ENCODE measurements at places on chromosomes 6 and 20.

- DNase-seq: no peak
Measured at GRCh38 chr6:67880939-67881705, 754.0 kb upstream of the ADGRB3 start.

DNA sequence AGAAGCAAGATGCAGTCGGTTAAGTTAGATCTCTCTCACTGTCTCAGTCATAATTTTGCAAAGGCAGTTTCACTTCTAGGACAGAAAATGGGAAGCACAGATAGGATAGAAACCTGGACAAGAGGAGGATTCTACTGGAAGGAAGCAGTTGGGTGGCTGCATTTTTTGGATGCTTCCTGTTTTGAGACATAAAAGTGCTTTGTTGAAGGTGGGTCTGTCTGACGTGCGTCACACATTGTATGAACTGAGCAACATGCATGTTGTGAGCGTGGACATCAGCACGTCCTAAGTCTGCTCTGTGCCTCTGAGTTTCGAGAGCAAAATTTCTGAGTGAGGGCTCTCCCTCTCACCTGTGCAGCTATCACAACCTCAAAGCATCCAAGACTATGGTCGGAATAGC is 68.7 kb upstream of the SNX9 start:
- DNase-seq: no peak

DNA sequence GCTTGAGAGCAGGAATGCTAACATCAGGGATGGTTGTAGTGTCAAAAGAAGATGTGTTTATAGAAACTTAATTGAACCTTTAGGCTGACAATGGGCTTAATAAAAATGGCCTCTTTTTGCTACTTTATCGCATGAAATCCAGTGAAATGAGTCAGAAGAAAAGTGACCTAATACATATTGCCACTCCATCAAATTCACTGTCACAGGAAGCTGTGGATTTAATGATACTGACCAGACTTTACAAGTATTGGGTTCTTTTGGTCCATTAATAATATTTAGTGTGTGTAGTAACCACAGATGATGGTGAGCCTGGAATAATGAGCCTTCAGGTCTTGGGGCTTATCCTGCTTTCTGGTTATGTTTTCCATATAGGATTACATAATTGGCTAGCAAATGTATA is 231.8 kb upstream of the GMDS start:
- no peak for DNase-seq

GRCh38 chr6:146876271-146877151 is 277.7 kb downstream of the ADGB start:
- no peak for DNase-seq

GRCh38 chr6:89243331-89243629 is 26.1 kb upstream of the GABRR1 start:
- no peak for DNase-seq

DNA sequence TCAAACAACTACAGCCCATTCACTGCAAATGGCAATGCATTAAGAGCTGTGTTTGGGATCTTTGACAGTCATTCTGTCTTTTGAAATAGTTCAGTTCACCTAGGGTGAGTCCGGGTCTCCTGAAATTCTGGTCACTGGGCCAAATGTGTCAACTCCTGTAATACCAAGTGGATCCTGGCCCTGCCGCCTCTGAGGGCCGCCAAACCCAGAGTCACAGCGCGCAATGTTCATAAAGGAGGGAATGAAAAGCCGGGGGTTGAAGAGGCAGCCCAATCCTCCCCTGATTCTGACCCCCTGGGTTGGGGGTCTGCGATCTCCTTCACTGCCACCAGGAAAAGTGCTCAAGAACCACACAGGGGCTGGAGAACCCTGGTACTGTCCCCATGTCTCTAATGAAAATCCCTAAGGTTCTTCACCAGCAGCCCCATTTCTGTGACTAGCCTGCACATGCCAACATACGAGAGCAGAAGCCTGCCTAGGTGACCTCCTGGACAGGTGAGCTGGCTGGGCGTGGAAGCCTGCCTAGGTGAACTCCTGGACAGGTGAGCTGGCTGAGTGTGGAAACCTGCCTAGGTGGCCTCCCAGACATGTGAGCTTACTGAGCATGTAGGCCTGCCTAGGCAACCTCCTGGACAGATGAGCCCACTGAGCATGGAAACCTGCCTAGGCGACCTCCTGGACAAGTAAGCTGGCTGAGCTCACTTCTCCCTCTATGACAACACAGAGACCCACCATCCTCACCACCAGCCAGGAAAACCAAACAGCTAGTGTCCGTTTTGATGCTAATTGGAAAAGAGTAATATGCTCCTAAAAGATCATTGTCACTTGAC is 16.1 kb upstream of the APMAP start:
- no peak for DNase-seq

- no peak for DNase-seq
Measured at GRCh38 chr6:15304337-15305042, 58.6 kb downstream of the JARID2 start.

- no peak for DNase-seq
Measured at GRCh38 chr6:97665446-97665845, 382.4 kb upstream of the MMS22L start.

GRCh38 chr6:138657065-138657425 is 116.5 kb upstream of the CCDC28A start:
- no peak for DNase-seq

DNA sequence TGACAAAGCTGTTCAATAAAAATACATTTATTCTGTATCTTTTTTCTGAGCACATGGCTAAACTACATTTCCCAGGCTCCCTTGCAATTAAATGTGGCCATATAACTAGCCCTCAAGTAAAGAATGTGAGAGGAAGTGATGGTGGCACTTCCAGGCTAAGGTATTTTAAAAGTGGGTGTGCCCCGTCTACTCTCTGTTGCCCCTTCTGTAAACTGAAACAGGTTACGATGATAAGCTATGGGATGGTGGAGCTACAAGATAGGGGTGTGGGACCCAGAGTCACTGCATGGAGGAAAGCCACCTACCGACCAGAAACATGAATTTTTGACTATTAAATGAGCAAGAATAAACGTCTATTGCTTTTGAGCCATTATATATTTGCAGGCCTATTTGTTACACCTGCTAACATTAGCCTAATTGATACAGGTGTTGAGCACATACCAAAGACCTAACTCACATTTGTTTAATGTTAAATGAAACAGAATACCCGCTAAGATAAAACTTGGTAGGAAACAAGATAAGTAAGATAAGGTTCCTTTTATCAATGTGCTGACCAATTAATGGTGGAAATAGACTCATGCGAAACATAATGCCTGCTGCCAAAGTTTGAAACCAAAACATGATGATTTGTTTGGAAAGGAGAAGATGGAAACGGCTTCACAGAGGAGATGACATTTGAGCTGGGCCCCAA is 3.1 kb downstream of the FYN start:
- DNase-seq: no peak

DNA sequence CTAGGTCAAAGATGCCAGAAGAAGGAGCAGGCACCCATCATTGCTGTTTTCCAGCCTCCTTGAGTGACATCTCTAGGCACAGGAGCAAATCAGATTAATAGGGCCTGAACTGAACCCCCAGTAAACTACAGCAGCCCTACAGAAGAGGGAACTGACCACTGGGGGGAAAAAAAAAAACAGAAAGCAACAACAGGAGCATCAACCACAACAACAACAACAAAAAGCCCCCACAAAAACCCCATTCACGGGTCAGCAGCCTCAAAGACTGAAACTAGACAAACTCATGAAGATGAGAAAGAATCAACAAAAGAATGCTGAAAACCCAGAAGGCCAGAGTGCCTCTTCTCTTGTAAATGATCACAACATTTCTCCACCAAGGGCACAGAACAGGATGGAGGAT is 537.4 kb upstream of the BTBD3 start:
- no peak for DNase-seq

- DNase-seq: no peak
Measured at GRCh38 chr6:15522427-15522826, 140.4 kb downstream of the DTNBP1 start.

GRCh38 chr20:22568872-22569344 is 15.5 kb downstream of the FOXA2 start:
- no peak for DNase-seq

GRCh38 chr6:113607821-113608545 is 249.2 kb upstream of the MARCKS start:
- no peak for DNase-seq

DNA sequence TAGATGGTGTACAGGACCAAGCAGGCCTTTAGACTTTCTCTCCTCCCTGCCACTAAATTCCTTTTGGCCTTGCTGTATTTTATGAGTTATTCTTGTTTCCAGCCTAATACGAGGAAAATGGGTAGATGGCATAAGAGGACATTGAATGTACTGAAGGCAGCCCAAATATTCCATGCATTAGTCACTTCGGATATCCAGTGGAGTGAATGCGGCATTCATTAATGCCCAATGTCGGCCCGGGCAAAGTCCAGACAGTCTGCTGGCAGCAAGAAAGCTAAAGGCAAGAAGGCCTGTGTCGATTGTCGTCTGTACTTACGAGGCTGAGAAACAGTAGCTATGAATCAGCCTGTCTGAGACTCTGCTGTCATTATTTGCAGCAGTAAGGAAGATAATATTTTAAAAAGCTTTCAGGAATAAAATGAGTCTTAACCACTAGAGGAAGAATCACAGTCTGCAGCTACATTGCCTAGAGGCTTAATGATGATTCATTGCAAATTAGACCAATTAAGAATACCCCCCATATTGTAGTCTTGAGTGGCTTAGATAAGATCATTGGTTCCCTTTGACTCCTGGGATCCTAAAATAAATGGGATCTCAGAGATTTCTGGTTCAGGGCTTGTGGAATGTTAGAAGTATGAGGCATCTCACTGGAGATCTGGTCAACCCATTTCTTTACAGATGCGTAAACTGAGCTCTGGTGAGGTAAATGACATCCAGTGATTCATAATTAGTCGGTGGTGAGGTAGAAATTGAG is 534.1 kb upstream of the JAG1 start:
- DNase-seq: peak; percentile 82

GRCh38 chr6:140193269-140193668 is 818.8 kb upstream of the CITED2 start:
- no peak for DNase-seq

- DNase-seq: no peak
Measured at GRCh38 chr6:158290659-158291058, 21.6 kb upstream of the TULP4 start.

GRCh38 chr20:35917077-35917476 is 37.2 kb downstream of the SCAND1 start:
- DNase-seq: no peak

GRCh38 chr6:43457643-43458042 is 2.3 kb upstream of the DLK2 start:
- DNase-seq: no peak

DNA sequence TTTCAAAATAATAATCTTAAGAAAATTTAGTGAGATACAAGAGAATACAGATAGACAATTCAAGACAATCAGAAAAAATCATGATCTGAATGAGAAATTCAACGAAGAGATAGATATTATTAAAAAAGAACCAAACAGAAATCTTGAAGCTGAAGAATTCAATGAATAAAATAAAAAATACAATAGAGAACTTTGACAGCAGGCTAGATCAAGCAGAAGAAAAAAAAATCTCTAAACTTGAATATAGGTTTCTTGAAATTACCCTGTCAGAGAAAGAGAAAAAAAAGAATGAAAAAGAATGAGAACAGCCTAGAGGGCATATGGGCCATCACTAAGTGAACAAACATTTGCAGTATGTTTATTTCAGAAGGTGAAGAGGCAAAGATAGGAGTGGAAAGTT is 39.0 kb downstream of the IL22RA2 start:
- DNase-seq: no peak

DNA sequence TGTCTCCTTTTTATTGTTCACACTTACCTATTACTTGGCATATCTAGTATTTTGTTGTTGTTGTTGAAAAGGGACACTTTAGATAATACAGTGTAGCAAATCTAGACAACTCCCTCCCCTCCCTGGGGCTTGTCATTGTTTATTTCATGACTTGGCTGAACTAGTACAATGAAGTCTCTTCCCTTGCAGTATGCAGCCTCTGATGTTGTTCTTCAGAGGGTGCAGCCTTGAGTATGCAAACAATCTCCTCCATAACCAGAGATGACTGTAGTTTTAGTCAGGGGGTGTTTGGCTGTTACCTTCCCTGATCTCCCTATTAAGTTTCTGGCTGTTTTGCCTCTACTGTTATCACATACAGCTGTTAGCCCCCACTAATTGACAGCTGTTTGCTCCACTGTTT is 315.4 kb upstream of the RUNX2 start:
- no peak for DNase-seq

Measured in MG63 (cell line).